ENCODE measurements at places on chromosomes 13 and 19.

DNA sequence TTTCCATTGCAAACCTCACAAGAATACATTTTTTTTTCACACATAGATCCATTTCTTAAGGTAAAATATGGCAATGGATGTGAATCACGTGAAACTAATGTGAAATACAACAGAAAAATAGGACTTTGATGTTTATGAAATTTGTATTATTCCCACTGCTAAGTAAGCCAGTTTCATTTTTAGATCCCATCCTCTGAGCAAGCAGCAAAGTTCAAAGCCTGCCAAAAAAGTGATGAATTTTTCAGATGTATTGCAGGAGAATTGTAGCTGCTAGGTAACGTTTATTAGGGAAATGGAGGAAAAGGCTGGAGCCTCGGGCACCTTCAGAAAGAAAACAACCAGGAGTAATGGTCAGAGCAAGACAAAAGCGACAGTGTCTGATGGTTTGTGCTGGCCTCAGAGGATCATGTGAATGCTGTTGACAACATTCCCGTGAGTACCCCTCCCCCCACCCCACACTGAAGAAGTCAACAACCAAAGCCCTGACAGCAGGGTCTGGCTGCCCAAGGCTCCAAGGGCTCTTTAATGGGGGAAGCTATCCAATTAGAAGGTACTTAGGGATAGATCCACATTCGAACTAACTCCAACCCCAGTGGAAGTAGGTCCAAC is 95.5 kb downstream of the OXGR1 start:
- no peak for DNase-seq

DNA sequence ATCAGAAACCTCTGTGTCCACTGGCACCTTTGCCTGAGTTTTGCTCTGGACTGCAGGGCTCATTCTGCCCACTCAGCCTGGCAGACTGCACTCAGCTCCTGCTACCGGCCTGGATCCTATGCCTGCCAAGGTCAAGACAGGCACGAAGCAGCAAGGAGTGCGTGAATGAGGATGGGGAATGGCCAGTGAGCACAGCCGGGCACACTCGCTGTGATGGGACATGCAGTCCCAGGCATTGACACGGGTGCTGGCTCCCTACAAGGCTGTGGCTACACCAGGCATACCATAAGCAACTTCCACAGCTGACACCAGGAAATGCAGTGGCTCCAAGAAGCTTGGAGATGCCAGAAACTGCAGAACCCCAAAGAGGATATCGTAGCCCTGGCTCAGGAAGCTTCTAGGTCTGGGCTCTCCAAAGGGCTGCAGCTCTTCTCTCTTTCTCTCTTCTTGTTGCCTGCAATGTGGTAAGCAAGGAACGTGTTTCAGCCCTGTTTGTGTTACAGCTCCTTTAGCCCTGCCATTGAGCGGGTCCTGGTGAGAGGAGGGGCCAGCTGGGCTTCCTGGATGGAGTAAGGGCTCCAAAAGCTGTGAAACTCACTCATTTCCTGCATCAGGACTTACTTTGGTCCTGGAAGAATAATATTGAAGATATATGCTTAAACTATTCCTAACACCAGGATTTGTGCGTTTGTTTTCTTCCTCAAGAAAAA is 832.6 kb upstream of the SLITRK5 start:
- DNase-seq: no peak

DNA sequence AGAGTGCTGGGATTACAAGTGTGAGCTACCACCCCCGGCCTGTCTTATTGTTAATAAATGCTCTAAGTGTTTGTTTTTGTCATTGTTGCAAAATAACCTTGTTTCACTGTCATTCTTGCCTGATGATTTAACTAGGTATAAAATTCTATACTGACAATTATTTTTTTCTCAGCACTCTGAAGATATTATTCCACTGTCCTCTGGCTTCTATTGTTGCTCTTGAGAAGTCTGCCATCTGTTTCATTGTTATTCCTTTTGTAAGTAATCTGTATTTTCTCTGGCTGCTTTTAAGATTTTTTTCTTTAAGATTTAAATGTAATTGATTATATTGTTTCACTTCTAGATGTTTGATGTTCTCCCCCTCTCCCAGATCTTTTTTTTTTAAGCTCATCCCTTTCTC is 17.6 kb downstream of the ZNF420 start:
- no peak for DNase-seq

DNA sequence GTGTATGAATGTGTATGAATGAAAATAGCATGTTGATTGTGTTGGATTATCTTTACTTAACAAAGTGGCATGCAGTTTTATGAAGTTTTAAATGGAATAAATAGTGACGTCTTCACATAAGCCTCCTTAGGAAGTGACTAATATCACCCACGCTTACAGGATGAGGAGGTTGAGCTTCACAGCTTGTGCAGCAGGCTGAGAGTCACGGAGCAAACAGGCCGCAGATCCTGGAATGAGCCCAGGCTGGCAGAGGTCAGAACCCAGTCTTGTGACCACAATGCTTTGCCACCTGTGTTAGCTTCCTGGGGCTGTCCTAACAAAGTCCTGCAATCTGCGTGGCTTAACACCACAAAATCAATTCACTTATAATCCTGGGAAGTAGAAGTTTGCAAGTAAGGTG is 20.8 kb downstream of the LAIR2 start:
- no peak for DNase-seq

GRCh38 chr13:34593658-34594057 is 348.4 kb upstream of the NBEA start:
- DNase-seq: no peak

- DNase-seq: no peak
Observed at GRCh38 chr13:73731564-73731963, 402.6 kb downstream of the KLF12 start.

- DNase-seq: no peak
Observed at GRCh38 chr13:106497079-106497478, 38.4 kb downstream of the EFNB2 start.

- DNase-seq: no peak
Observed at GRCh38 chr19:11373885-11374432, 507 bp upstream of the SWSAP1 start.

GRCh38 chr19:5424192-5424973 is 30.8 kb upstream of the ZNRF4 start:
- no peak for DNase-seq

- DNase-seq: no peak
Observed at GRCh38 chr19:45170146-45171106, 7.6 kb downstream of the TRAPPC6A start.

GRCh38 chr13:59112221-59112718 is 1051.5 kb downstream of the DIAPH3 start:
- no peak for DNase-seq

DNA sequence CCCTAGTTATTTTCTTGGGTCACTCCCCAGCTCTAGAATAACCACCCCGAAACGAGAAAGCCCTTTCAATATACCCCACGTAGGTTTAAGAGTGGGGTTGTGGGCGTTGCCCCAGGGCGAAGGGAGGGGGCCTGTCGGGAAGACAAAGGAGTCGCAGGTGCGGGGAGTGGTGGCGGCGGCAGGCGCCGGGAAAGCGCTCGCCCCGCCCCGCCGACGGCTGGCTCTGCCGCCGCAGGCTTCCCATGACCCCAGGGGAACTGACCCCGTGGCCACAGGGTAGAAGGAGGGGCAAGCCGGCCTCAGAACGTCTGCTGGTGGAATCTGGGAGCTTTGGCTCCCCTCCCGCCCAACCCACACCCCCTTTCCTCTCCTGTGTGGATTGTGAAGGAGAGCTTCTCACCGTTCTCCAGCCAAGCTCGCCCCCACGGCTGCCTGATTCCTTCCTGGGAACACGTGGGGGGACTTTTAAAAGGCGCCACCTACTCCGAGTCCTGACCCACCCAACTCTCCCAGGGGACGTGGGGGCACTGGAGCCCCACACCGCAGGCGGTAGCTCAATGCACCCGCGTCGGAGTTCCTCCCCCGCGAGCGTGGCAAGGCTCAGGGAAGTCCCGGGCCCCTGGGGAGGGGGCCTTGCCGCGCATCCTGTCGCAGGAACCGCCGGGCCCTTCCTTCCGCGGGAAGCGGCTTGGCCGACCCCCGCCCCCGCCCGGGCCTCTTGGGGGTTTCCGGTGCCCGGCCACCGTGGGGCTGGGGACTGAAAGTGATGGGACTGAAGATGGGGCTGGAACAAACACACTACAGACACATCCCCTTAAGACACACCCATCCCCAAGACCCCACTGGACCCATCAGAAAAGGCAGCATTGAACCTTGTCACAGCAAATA is 5.5 kb downstream of the IER2 start:
- peak; percentile 69 for DNase-seq

DNA sequence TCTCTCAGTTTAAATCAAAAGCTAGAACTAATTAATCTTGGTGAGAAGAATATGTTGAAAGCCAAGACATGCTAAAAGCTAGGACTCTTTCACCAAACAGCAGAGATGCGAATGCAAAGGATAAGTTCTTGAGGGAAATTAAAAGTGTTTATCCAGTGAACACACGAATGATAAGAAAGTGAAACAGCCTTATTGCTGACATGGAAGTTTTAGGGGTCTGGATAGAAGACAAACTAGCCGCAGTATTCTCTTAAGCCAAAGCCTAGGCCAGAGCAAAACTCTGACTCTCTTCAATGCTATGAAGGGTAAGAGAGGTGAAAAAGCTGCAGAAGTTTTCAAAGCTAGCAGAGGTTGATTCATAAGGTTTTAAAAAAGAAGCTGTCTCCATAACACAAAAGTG is 103.0 kb downstream of the UFM1 start:
- DNase-seq: no peak

DNA sequence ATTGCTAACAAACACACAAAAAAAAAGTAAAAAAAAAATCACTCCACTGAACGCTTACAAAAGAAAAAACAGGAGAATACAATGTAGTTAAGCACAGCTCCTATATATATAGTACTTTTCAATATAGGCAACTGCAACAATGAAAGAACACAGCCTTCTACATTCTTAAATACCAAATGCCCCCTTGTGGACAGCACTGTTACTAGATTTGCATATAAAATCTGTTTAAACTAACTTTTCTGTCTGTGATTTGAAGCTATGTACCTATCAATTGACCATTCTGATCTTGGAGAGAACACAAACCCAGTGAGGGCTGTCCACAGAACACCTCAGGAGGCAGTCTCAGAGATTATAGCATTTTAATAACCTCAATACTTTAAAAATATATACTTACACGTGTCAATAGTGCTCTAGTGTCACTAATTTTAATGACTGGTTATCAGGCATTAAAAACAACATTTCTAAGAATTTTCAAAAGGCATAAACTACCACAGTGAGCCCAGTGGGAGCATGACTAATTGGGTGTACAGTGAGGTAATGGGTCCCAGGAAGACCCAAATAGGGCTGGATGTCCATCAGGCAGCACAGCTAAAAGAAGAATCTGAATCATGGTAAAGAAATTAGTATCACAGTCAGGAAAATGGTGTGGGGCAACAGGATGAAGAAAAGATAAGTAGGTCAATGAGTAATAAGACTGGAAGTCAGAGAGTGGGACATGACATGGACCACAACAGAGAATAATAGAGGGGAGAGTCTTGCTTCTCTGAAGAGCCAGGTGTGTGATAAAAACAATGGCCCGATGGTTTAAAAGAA is 22.2 kb downstream of the CCDC169 start:
- no peak for DNase-seq

DNA sequence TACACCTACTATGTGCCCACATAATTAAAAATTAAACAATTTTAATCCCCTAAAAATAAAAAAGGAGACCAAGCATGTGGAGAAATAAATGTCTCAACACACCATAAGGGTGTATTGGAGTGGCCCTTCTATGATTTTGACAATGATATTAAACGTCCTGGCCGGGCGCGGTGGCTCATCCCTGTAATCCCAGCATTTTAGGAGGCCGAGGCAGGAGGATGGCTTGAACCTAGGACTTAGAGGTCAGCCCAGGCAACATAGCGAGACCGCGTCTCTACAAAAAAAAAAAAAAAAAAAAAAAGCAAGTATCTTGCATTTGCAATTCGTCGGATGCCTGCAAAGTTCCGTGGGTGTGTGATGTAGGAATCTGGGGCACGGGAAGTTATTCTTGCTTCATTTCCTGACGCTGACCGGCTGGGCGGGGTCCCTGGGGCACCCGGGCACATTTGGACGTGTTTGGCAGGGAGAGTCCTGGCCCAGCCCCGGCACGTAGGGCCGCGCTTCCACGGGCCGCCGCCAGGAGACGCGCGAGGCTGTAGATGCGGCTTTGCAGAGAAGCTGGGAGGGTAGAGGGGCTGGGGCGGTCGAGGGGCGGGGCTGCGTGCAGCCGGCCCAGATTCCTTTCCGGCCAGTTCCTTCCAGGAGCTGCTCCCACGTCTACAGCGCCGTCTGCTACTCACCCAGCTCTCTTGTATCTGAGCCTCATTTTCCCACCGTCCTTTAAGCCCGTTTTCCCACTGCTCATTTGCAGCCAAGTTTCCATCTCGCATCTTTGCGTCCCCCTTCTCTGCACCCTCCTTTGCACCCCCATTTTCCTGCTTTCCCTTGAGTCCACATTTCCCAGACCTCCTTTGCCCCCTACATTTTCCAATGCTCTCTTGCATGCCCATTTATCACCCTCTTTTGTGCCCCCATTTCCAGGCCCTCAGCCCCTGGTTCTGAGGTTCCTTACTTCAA is 2.2 kb upstream of the TSPAN16 start:
- DNase-seq: peak; percentile 63

- DNase-seq: no peak
Observed at GRCh38 chr19:7888826-7889217, 512 bp downstream of the LRRC8E start.

- DNase-seq: no peak
Observed at GRCh38 chr19:12453495-12453894, 12.7 kb upstream of the ZNF443 start.

GRCh38 chr13:51177188-51177587 is 45.0 kb upstream of the FAM124A start:
- no peak for DNase-seq

DNA sequence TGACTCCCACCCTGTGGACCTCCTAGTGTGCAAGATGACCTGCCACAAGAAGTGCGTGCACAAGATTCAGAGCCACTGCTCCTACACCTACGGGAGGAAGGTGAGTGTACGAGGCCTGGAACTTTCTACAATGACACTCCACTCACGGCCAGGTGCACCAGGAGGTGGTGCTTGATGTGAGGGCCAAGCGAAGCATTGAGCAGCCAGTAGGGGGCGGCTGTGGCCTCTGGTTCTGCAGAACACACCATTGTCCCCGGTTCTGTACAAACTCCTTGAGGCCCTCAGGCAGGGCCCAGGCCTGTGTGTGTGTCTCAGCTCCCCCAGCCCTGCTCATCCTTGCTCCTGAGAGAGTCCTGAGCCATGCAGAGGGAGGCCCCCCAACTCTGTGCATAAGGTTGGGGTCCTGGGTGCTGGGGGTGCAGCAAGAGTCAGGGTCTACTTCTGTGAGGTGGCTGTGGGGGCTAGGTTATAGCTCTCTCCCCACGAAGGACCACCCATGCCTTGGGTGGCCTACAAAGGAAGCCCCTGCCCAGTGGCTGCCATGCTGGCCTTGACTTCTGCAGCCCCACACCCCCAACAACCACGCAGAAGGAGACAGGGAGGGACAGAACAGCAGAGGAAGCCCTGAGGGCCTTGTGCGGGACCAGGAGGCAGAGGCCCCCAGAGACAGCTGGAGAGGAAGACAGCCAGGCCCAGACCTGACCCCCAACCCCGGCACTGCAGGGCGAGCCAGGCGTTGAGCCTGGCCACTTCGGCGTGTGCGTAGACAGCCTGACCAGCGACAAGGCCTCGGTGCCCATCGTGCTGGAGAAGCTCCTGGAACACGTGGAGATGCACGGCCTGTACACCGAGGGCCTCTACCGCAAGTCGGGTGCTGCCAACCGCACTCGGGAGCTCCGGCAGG is 9.7 kb upstream of the USE1 start:
- peak; percentile 32 for DNase-seq

- DNase-seq: no peak
Observed at GRCh38 chr13:62595976-62596375, 1180.3 kb upstream of the PCDH20 start.

Data from effector CD4-positive, alpha-beta T cell (primary cell).